ENCODE measurements at places on chromosomes 11 and 22.

DNA sequence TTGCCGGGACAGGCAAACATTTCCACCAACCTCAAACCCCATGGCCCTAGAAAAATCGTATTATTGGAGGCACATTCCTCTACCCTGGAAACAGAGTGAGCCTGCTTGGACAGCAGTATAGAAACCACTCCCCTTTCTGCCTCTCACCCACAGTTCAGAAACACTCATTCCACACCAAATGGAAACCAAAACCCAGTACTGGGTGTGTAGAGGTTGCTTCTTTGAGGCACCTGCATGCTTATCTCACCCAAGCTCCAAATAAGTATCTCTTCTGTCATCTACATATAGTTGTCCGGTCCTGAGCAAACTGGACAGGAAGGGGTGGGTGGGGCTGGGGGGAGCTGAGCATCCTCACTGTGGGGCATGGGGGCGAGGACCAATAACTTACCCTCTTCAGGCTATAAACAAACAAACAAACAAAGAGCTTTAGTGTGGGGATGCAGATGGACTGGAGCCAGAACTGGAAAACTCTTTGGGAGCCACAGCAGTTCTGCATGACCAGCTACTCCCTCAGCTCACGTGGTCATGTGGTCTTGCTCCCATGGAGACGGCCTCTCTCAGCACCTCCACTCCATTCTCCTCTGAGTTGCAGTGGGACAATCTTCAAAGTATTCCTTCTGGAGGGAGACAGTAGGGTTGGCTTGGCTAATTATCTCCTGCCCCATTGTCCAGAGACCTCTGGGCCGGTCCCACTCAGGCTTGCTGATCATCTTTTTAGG is 1.0 kb upstream of the PLAAT2 start:
- DNase-seq: no peak
- H3K4me3 ChIP-seq: no peak overlapping the region
- H3K36me3 ChIP-seq: no peaks in the 10 kb centered on the region
- H3K4me1 ChIP-seq: no peaks in the 10 kb centered on the region
- no peaks in the 10 kb centered on the region for H3K27me3 ChIP-seq

- no peaks in the 10 kb centered on the region for H3K4me1 ChIP-seq
- no peak overlapping the region for H3K27ac ChIP-seq
- H3K4me3 ChIP-seq: no peak overlapping the region
- H3K27me3 ChIP-seq: no peaks in the 10 kb centered on the region
Measured at GRCh38 chr11:92136797-92137196, 87.8 kb upstream of the FAT3 start.

GRCh38 chr11:132177106-132177505 is 806.7 kb downstream of the NTM start:
- no peaks in the 10 kb centered on the region for H3K36me3 ChIP-seq
- H3K4me1 ChIP-seq: no peaks in the 10 kb centered on the region
- DNase-seq: no peak
- H3K4me3 ChIP-seq: no peak overlapping the region
- no peak overlapping the region for H3K27ac ChIP-seq

GRCh38 chr11:1308743-1309497 is 512 bp downstream of the TOLLIP start:
- no peaks in the 10 kb centered on the region for H3K27me3 ChIP-seq
- peak overlapping the region; percentile 88 for H3K4me3 ChIP-seq
- no peak for DNase-seq
- H3K4me1 ChIP-seq: peaks cover 7% of the 10 kb centered on the region
- H3K36me3 ChIP-seq: no peaks in the 10 kb centered on the region

DNA sequence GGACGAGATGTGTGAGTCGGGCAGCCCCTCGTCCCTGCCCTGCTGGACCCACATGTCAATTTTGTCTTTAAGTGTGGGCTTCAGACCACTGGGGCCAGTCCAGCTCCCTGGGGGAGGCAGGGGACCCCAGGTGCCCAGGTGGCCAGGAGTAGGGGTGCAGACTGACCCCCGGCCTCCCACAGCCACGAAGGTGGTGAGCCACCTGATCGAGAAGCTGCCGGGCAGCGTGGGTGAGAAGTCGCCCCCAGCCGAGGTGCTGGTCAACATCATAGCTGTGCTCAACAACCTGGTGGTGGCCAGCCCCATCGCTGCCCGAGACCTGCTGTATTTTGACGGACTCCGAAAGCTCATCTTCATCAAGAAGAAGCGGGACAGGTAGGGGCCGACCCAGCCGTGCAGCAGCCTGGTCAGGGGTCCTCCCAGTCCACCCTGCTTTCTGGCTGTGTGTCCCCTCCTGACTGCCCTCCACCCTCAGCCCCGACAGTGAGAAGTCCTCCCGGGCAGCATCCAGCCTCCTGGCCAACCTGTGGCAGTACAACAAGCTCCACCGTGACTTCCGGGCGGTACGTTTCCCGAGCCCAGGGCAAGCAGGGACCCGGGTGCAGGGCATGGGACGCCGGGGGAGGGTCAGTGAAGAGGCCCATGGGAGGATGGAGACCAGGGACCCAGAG is 9.9 kb downstream of the PKP3 start:
- H3K36me3 ChIP-seq: no peaks in the 10 kb centered on the region
- DNase-seq: no peak
- no peak overlapping the region for H3K27ac ChIP-seq

DNA sequence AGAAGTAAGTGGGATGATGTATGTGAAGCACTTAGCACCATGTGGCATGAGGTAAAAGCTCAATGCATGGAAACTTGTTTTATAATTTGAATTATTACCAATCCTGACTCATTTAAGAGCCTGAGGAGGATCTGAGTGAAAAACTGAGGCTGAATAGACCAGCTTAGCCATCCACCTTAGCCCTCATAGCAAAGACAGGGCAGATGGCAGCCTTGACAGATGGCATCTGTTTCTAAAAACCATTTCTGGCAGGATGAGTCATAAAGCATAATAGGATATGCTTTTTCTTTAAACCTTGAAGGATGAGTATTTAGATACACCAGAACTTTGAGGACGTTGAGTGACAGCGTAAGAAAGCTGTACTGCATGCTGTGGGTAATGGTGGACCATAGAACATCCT is 61.0 kb upstream of the NAV2 start:
- no peaks in the 10 kb centered on the region for H3K36me3 ChIP-seq
- no peaks in the 10 kb centered on the region for H3K4me1 ChIP-seq
- H3K27me3 ChIP-seq: no peaks in the 10 kb centered on the region
- H3K27ac ChIP-seq: no peak overlapping the region

GRCh38 chr11:95897731-95898130 is 26.2 kb downstream of the MTMR2 start:
- no peaks in the 10 kb centered on the region for H3K27me3 ChIP-seq
- no peaks in the 10 kb centered on the region for H3K36me3 ChIP-seq
- no peak overlapping the region for H3K27ac ChIP-seq
- no peaks in the 10 kb centered on the region for H3K4me1 ChIP-seq
- no peak overlapping the region for H3K4me3 ChIP-seq
- no peak for DNase-seq

DNA sequence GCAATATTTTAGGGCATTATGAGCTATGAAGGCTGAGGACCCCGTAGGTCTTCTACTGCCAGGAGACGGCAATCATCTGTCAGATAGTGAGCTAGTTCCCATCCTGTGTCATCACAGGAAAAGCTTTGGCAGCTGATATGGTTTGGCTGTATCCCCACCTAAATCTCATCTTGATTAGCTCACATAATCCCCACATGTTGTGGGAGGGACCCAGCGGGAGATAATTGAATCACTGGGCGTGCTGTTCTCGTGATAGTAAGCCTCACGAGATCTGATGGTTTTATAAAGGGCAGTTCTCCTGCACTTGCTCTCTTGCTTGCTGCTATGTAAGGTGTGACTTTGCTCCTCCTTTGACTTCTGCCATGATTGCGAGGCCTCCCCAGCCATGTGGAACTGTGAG is 18.1 kb downstream of the CSRP3 start:
- H3K4me1 ChIP-seq: no peaks in the 10 kb centered on the region
- H3K36me3 ChIP-seq: no peaks in the 10 kb centered on the region
- no peak for DNase-seq
- H3K4me3 ChIP-seq: no peak overlapping the region
- no peak overlapping the region for H3K27ac ChIP-seq

GRCh38 chr11:17244046-17244445 is 32.5 kb upstream of the NUCB2 start:
- no peaks in the 10 kb centered on the region for H3K4me1 ChIP-seq
- no peak overlapping the region for H3K27ac ChIP-seq
- H3K36me3 ChIP-seq: no peaks in the 10 kb centered on the region
- DNase-seq: no peak
- H3K4me3 ChIP-seq: no peak overlapping the region

DNA sequence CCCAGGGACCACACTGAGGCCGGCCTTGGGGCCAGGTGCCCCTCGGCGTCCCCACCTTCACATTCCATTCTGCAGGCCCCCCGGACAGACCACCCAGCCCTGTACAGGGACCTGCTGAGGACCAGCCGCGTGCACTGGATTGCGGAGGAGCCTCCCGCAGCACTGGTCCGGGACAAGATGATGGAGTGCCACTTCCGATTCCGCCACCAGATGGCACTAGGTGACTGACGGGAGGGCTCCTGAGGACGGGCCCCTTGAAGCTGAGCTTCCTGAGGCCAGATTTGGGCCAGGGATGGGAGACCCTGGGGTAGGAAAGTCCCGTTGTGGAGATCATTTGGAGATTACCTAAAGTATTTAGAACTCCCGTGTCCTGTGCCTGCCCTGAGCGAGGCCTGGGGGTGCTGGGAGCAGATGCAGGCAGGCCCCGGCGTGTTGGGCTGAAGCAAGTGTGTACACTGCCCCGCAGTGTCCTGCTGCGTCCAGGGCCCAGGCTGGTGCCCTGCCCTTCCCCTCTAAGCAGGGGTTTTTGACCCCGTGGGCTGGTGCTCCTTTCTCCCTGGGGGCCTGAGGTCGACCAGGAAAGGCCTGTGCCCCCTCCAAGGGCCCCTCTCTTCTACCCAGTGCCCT is 20.0 kb downstream of the TRMU start:
- no peak overlapping the region for H3K4me3 ChIP-seq
- no peak overlapping the region for H3K27ac ChIP-seq
- peak; percentile 47 for DNase-seq
- no peaks in the 10 kb centered on the region for H3K4me1 ChIP-seq
- H3K36me3 ChIP-seq: peaks cover 13% of the 10 kb centered on the region

GRCh38 chr11:85045716-85046115 is 581.4 kb downstream of the DLG2 start:
- no peaks in the 10 kb centered on the region for H3K27me3 ChIP-seq
- no peak overlapping the region for H3K4me3 ChIP-seq
- H3K36me3 ChIP-seq: no peaks in the 10 kb centered on the region
- no peak for DNase-seq
- H3K27ac ChIP-seq: no peak overlapping the region

- no peak for DNase-seq
- no peaks in the 10 kb centered on the region for H3K27me3 ChIP-seq
- H3K4me1 ChIP-seq: no peaks in the 10 kb centered on the region
- H3K36me3 ChIP-seq: no peaks in the 10 kb centered on the region
Measured at GRCh38 chr11:13220148-13220547, 57.4 kb upstream of the BMAL1 start.

DNA sequence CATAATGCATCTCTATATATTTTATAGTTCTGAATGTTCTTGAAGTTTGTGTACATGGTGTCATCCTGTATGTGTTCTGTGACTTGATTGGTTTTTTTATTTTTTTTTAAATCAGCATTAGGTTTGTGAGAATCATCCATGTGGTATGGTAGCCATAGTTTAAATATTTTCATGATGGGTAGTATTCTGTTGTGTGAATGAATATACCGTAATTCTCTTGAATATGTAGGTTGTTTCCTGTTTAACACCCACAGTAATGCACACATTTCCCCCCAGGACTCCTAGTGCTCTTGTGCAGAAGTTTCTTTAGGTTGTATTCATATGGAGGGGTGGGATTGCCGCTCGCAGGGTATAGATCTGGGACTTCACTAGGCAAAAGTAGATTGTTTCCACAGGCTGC is 2.0 kb downstream of the PACS1 start:
- H3K4me3 ChIP-seq: no peak overlapping the region
- no peaks in the 10 kb centered on the region for H3K36me3 ChIP-seq
- no peak for DNase-seq
- no peak overlapping the region for H3K27ac ChIP-seq

- no peak for DNase-seq
- no peaks in the 10 kb centered on the region for H3K27me3 ChIP-seq
- H3K36me3 ChIP-seq: no peaks in the 10 kb centered on the region
- no peak overlapping the region for H3K27ac ChIP-seq
- H3K4me3 ChIP-seq: no peak overlapping the region
Measured at GRCh38 chr22:30191040-30191701, 55.4 kb downstream of the LIF start.

DNA sequence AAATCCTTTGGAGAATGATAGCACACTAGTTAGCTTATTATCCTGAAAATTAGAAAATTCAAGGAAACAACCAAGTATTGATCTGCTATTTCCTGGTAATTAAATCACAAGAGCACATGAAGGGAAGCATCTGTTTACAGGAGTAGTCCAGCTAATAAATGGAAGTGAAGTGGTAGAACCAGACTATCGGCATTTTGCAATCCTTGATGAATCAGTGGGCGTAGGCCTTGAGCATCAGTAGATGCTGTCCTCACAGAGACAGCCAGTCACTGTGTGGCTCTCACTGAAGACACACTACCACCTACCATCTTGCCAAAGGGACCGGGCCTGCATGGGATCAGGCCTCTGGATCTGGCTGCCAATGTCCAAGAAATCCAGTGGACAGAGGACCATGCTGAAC is 69.8 kb downstream of the FBLN1 start:
- H3K27ac ChIP-seq: no peak overlapping the region
- H3K36me3 ChIP-seq: no peaks in the 10 kb centered on the region
- no peak for DNase-seq
- no peaks in the 10 kb centered on the region for H3K4me1 ChIP-seq

- no peaks in the 10 kb centered on the region for H3K27me3 ChIP-seq
- no peaks in the 10 kb centered on the region for H3K4me1 ChIP-seq
Measured at GRCh38 chr22:19214078-19214473, 35.5 kb upstream of the SLC25A1 start.

DNA sequence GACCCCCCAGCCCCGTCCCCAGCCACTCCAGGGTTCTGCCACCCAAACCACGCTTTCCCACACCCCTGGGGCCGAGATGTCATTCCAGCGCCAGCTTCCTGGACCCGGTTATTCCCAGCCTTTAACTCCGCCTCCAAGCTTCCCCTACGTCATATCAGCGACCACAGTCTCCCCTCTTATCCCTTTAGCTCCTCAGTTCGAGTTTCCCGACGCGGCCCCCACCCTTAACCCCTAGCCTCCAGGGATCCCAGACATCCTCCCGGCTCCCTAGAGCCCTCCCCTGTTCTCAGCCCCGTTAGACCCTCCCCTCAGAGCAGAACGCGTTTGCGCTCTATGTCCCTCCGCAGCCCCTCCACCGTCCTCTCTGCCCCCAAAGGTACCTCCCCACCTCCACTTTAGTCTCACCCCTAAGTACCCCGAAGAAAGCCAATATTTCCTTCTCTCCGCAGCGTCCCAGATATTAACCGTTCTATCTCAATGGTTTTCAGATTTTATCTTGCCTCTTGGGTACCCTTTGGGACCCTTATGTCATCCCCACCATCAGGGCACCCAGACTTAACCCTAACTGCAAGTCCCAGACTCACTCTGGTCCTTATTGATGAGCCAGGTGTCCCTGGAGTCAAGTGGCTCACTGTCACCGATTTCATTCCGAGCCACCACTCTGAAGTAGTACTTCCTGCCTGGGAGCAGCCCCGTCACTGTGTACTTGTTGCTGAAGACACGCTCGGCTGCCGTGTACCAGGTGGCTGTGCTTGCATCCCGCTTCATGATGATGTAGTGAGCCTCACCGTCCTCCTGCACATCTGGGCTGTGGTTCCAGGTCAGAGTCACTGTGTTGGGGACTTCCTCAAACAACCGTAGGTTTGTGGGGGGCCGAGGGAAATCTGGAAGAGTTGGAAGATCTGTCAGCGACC is 8.0 kb downstream of the TMEM86A start:
- peak overlapping the region; percentile 64 for H3K4me3 ChIP-seq
- no peaks in the 10 kb centered on the region for H3K27me3 ChIP-seq
- DNase-seq: peak; percentile 74
- peaks cover 4% of the 10 kb centered on the region for H3K4me1 ChIP-seq
